H4 (cell line): ENCODE measurements at places on chromosomes 6 and 20. TPM values are rescaled to one million over a fixed set of nuclear protein-coding genes. Genes with fewer than 3 reads are reported as not detected.

DNA sequence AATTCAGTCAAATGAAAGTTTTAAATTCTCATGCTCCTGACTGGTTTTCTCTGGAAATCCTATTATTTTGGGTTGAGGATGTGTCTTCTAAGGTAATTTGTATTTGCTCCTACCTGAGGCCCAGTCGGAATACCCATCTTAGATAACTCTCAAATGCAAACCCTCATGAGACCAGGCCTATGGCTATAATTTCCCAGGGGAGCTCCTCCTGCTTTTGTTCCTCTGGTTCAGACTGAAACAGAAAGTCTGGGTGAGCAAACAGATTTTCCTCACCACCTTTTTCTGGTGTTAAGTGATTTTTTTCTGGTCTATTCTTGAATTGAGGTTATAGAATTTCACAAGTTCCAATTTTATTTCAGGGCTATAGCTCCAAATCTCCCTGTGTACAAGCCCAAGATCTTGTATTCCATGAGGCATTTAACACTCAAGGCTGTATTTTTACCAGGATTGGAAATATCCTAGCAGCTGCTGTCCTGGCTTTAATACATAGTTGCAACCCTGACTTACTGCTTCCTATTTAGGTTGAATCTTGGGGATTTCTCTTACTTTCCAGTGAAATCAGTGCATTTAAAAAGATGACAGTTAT, 169.1 kb upstream of the PTCHD4 start:
- no peak for DNase-seq

GRCh38 chr20:63772781-63773518, 33.4 kb downstream of the SLC2A4RG start:
- DNase-seq, result no peak

GRCh38 chr6:25089442-25089841, 153.7 kb upstream of the RIPOR2 start:
- no peak for DNase-seq

DNA sequence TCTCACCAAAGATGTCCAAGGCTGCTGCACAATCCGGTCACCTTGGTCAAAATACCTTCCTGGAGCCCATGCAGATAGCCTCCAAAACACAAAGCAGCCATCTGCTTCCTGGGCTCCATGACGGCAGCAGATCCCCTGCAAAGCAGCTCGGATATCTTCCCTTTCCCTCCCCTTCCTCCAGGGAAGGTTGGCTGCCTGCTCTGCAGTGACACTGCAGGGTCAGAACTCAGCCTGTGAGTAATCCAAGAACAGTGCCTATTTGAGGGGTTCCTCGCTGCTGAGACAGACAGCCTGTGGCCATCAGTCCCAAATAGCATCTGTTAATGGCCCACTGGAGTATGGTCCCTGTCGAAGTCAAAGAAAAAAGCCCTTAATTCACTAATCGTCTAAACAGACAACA, 270.8 kb downstream of the PREX1 start:
- no peak for DNase-seq

NT5DC1 gene
- 8.2 and 9.3 TPM in 2 replicates for total RNA-seq

TRIM40 gene
- not detected in 2 replicates for total RNA-seq

DNA sequence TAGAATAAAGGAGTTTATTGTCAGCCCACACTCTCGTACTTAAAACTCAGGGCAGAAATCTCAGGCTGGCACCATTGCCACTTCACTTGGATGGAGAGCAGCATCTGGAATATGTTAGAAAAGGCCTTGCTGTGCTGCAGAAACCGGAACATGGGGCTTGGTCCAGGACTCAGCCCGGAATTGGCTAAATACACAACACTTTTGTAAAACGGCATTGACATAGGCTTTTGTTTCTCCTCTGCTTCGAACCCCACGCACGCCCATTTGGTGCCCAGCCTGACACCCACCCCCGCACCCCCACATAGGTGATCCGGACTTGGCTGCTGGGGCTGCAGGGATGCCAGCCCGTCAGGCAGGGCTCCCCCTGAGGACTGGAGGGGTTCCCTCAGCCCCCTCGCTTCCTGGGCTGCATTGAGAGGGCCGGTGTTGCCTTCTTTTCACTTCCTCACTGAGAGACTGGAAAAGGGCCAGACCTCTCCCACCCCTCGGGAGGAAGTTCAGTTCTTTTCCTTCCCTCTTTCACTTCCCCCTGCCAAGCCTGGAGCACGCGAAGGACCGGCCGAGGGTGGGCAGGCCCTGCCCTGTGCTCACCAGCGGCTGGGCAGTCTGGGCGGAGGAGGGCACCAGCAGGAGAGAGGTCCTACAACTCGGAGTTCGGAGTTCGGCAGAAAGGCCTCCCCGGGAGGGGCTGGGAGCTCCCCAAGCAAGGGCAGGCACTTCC, 17.9 kb upstream of the CST3 start:
- DNase-seq, result no peak

DNA sequence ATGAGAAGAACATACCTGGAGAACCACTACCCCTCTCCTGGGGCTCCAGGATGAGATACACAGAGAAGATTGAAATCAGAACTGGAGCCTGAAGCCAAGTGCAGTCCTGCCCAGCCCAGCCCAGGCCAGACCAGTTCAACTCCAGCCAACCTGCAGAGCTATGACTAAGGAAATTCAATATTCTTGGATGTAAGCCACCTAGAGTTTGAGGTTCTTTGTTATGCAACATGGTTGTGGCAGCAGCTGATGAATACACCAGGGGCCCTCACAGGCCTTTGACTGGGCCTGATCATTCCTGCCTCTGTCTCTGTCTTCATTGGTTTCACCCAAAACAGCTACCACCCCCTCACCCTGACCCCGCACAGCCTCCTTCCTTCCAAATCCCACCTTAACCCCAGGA, 167.8 kb downstream of the LRFN2 start:
- no peak for DNase-seq

DNA sequence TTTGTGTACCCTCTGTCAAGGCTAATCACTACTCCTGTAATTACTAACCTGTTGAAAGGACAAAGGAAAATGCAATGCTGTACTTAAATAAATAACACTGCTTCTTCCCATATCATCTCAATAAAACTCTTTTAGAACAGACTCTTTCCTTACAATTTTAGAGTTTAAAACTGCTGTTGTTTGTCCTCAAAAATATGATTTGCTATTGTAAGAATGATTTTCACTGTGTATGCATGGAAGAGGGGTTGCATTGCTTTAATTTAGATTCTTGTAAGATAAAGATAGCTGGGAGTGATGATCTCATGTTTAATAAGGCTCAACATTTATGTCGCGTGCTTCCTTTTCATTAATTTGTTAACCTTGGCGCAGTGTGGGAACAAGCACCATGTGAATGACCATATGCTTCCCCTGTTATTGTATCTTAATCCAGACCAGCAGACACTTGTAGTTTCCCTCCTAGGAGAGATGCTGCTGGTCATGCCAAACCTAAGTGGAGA, 89.8 kb upstream of the ATXN1 start:
- DNase-seq, result peak; percentile 26

FHL5 gene
- total RNA-seq, result not detected in 2 replicates

- peak; percentile 61 for DNase-seq
These were observed 169.7 kb upstream of the TNFAIP3 start for GRCh38 chr6:137697267-137697938.

GRCh38 chr20:21324126-21324525, 21.0 kb downstream of the XRN2 start:
- no peak for DNase-seq

DNA sequence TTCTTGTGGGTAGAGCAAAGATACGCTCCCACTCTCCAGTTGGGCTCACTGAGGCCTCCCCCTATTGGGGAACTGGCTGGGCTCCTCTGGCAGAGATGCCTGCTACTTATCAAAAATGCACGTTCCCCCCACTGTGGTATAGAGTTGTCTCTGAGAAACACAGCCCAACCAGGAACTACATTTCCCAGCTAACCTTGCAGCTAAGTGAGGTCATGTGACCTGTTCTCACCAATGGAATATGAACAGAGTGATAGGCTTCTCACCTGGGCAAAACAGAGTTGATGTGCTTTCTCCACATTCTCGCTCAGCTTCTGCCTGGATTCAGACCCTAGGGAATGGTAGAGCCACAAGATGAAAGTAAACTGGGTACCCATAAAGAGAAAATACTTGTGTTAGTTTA, 49.1 kb upstream of the PTPRT start:
- DNase-seq, result no peak

DNA sequence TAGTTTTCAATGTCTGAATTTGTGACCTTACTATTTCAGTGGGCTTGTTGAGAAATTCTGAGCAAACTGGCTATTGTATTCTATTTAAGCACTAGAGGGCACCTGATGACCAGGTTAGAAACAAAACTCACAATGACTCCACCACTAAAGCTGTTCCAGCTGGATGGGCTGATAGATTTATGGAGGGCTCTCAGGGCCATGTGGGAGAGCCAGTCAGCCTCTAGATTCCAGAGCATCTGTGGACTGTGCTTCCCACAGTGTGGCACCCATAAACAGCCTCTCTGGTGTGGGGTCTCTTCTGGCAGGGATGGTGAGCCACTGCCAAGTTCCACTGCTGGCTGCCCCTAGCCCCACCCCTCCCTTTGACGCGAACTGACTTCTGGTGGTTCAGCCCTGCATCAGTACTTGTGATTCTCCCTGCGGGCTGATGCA, 29.2 kb downstream of the C6orf58 start:
- peak; percentile 35 for DNase-seq

DNA sequence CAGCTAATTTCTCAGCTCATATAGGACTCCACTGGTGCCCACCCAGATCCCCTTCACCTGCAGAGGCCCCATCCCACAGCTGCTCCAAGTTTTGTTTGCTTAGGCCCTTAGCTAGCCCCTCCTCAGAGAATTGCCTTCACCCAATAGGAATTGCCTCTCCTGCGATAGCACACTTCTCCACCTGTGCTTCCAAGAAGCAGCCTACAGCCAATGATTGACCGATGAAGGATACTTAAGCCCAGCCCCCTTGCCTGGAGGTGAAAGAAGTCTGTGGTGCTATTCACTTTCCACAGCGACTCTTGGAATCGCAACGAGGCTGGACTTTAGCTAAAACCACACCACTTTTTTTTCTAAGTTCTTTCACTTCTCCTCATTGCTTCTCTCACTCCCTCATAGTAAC, 353.2 kb upstream of the BTBD3 start:
- no peak for DNase-seq

CRISP3 gene
- not detected in 2 replicates for total RNA-seq

- DNase-seq, result no peak
These were observed 49.9 kb downstream of the ILRUN start for GRCh38 chr6:34646714-34647113.

- no peak for DNase-seq
These were observed 17.9 kb upstream of the ZBTB2 start for GRCh38 chr6:151409260-151409659.

- DNase-seq, result no peak
These were observed 4.6 kb downstream of the MAS1L start for GRCh38 chr6:29483186-29483585.

GRCh38 chr6:1524040-1524480, 85.7 kb upstream of the FOXC1 start:
- DNase-seq, result no peak

GRCh38 chr6:143695969-143696663, 18.4 kb downstream of the PHACTR2 start:
- DNase-seq, result no peak

GRCh38 chr20:12211361-12211760, 293.7 kb downstream of the BTBD3 start:
- DNase-seq, result no peak

- no peak for DNase-seq
These were observed 84.5 kb downstream of the DNAH8 start for GRCh38 chr6:38799529-38800184.

- DNase-seq, result no peak
These were observed 364.2 kb downstream of the TFAP2B start for GRCh38 chr6:51182827-51183226.

DNA sequence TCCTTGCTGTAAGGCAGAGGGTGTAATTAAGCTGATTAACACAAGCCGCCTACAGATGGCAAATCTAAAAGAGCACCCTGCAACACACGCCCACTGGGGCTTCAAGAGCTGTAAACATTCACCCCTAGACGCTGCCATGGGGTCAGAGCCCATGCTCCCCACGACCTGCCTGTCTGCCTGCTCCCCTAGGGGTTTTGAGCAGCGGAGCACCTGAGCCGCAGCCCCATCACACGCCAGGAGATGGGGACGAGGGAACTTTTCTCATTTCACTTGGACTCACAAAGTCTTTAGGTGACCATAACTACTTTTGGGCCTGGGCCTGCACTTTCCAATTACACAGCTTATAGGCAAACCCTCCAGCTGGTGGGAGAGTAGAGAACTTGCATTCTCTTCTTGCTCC, 99.0 kb upstream of the SOX4 start:
- DNase-seq, result no peak

GRCh38 chr6:155174576-155175211, 89.1 kb upstream of the CLDN20 start:
- peak; percentile 67 for DNase-seq

DNA sequence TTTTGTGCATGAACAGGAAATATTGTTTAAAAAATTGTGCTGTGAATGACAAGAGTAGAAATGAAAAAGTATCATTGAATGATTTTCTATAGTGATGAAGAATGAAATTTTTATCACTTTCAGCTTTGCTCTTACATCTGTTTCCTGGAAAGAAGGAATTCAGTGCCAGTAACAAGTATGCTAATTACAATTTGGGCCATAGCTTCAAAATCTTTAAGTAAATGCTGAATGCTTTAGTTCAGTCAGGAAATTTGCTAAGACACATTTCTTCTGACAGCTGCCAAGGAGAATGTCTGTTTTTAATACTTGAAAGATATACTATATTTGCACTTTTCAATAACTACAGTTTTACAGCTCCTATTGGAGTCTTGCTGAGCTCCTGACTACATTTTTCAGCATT, 203.7 kb upstream of the RSPO3 start:
- DNase-seq, result no peak

DNA sequence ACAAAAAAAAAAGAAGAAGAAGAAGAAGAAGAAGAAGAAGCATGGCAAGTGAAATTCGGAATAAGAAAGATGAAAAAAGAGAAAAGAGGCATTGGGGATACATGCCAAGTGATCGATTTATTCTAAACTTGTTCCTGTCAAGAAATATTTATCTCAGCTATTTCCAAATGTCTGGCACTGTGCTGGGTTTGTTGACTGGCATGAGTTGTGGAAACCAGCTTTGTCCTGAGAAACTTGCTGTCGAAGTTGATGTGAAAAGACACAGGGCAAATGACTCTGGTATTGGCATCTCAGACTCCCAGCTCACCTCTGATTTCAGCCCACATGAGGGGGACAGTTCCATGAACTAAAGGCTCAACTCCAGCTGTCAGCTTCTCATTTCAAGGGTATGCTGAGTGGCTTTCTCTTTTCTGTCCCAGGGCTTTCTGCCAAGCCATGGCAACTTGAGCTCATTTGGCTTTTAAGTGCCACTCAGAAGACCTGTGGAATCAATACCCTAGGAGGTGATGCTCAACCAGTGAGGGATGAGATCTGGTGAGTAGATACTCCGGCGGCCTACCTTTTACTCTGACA, 253.3 kb upstream of the JAG1 start:
- DNase-seq, result no peak

KCNK5 gene
- 0.58 TPM in 2 replicates for total RNA-seq

DNA sequence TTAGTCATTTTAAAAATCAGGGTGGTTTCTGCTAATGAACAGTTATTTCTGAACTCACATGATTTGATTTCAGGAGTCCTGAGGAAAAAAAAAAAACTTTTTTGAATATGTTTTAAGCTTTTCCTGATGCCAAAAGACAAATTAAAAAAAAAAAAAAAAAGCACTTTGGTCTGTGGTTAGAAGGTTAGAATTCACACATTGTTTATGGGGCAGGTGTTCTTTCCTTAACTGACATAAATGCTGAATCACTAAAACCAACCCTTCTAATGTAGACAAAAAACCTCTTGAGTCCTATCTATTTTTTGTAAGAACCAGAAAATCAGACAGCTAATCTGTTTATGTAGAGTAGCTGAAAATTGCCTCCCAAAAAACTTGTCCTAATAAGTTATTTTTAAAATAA, 20.4 kb downstream of the THEMIS start:
- no peak for DNase-seq

GRCh38 chr6:155422635-155423034, 33.0 kb downstream of the NOX3 start:
- DNase-seq, result no peak
